ENCODE measurements at places on chromosomes 4 and X.

DNA sequence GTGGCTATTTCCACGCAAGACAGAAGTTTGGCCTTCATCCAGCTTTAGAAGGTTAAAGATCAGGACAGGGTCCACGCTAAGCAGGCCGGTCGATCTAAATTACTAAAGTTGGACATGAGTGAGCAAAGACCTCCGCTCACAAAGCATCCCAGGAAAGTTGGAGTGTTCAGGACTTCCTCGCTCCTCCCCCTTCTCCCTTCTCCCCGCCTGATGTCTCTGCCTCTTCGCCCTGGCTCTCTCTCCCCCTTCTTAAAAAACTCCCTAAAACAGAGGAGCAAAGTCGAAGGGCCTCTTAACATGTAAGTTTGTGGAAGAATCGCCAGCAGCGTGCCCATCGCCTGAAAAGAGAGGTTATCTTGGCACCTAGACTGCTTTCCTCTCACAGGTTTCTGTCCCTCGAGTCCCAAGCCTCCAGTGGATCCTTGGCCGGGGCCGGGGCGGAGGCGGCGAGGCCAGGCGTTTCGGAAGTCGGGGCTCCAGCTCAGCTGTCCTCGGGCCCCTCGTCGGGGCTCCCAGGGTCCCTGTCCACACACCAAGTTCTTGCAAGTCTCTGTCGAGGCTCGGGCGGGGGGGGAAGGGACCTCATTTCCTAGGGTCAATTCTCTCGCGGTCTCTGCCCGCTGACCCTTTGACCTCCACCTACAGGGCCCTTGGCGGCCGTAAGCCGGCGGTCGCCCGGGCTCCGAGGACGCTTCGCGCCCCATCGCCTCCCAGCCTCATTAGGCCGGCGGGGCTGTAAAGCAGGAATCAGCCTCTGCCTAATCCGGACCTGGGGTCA is 7.6 kb downstream of the ZIC3 start:
- no peak for DNase-seq

- DNase-seq, result no peak
These were observed 37.4 kb downstream of the RUFY3 start for GRCh38 chr4:70759126-70759525.

DNA sequence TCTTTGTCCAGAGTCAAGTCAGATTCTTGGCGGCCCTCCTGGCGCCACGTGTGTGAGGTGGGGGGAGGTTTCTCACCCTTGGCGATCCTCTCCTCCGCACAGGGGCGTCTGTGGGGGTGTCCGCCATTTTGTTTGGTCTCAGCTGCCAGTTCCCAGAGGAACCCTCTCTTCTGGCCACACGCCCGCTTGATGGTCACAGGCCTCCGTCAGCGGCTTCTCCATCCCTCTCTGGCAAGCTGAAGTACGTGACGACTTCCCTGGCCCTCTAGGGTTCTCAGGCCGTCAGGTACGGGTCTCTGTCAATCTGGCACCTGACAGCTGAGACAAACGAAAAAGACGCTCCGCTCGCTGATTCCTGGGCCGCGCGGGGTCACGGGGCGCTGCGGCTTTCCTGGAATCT is 272.6 kb downstream of the TRIML1 start:
- DNase-seq, result no peak

- no peak for DNase-seq
These were observed 384.9 kb downstream of the CENPC start for GRCh38 chr4:67160394-67160793.

- peak; percentile 19 for DNase-seq
These were observed 131.7 kb downstream of the EPHA5 start for GRCh38 chr4:65538571-65538970.

GRCh38 chr4:139709660-139710059 is 44.0 kb downstream of the MGST2 start:
- DNase-seq, result no peak

- no peak for DNase-seq
These were observed 11.7 kb downstream of the CTPS2 start for GRCh38 chrX:16700734-16701133.

- DNase-seq, result no peak
These were observed 5.9 kb downstream of the PDLIM3 start for GRCh38 chr4:185529413-185529812.

DNA sequence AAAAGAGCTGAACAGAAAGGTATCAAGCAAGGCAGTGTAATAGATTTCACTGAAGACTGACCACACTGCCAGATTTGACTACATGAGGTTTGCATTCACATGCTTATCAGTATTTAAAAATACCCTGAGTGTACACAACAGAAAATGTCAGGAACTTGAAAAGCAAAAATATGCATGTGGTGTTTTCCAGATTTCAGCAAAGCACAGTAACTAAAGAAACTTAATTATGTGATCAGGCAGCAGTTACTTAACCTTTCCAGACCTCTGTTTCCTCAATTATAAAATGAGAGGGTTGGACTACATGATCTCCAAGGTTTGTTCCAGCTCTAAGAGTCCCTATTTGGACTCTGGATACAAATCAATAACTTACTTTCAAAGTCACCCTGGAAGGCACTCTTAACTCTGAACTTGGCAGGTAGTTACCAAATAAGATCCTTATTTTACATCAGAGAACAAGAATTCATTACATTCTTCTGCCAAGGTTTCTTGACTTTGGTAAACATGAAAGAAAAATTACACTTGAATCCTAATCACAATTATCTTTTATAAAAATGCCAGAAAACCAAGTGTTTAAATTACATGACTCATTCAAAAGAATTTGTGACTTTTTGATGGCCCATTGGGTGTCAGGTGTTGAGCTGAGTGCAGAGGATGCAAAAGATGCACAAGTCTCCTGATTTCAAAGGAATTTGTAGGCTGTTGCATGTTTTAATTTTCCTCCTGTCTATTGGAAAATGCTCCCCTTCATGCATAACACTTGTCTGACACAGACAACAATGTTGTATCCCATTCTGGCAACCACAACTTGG is 241.6 kb downstream of the MGST2 start:
- no peak for DNase-seq

DNA sequence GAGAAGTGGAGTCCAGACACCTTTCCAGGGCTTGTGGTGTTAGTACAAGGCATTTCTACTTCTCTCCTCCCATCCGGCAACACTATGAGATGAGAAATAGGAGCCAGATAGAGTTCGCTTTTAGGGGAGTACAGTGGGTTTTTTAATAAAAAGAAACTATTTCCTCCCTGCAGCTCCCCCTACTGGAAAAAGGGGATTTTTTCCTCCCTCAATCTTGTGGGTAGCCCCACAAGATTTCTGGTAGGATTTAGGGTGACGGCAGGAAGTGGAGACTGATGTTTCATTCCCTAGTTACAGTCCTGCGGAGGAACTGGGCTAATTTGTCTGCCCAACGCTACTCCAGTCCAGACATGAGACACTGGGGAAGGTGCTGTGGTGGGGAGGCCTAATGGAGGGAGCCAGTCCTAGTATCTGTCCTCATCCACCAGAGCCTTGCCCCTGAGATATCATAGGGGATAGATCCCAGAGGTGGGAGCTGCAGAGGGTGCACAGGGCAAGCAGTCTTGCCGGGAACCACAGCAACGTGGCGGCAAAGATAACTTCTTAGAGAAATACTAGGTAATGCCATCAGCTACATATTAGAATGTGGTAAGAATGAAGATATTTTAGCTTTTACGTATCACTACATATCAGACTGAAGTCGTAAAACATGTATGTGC is 45.5 kb upstream of the PRKG2 start:
- DNase-seq, result no peak

DNA sequence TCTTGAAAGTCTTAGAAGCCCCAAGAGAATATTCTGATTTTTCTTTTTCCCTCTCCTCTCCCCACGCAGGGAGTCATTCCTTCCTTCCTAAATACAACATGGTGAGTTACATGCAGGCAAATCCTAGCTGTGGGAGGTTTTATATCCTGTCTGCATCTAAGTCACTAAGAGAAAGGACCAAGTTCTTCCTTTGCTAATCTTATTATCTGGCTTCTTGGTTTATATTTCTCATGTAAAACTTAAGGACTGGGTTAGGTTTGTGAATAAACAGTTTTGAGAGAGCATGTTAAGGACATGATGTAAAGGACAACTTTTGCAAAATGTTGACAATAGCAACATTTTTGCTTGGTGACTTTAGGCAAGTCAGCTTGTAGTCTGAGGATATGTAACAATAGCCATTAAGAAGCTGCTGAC is 5.1 kb upstream of the CXCL9 start:
- DNase-seq, result no peak

DNA sequence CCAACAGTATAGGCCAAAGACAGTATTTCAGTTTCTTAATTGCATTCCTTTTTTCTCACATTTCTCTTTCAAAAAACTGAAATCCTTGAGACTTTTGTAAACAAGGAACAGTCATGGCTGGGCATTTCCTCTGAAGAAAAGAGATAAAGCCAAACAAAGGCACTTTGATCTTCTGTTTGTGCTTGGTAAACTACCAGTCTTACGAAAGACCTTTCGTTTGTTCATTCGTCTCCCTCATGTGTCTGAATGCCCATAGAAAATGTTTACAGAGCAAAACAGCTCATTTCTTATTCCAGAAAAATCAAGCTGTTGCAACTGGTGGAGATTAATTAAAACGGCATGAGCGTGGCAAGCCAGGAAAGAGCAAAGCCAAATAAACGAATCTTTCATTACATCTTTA is 178.0 kb downstream of the GASK1B start:
- DNase-seq, result no peak

DNA sequence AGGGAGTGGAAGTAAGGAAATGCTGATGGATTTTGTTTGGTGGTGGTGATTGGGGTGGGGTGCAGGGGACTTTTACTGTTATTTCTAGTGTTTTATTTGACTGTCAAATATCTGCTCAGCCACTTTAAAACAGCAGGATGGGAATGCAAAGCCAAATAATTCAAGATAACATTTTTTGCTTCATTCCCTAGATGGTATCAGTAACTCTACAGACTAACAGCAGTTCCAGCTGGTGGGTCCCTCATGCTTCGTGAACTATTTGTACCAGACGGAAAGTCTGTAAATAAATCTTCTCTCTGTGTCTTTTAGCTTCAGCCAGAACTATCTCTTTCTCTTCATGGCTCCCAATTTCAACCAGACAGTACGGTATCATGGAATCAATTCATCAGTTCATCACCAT is 27.5 kb downstream of the GPR143 start:
- no peak for DNase-seq

GRCh38 chrX:136191171-136191570 is 43.8 kb downstream of the FHL1 start:
- no peak for DNase-seq

DNA sequence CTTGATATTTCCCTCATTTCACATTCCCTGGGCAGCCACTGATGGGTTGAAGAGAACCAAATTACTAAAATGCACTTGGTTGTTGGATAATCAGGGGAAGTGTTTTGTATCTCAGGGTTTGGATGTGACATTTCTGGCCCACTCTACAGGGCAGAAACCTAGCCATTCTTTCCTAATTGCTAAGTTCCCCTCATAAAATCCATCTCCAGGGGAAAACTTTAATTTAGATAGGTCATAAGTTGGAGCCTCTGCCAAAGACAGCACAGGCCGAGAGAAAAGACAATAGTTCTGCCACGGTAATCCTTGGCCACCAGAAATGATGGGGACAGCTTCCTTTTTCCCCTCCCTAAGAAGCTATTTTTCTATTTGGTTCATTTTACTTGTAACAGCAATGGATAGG is 192.7 kb upstream of the C1QTNF7 start:
- no peak for DNase-seq

GRCh38 chrX:9310616-9311015 is 154.2 kb upstream of the TBL1X start:
- no peak for DNase-seq

Data from HS-5 (cell line).